Peyer's patch (tissue), 4 donors: ENCODE measurements at places on chromosomes 1 and 21. TPM values are rescaled to one million over a fixed set of nuclear protein-coding genes. Genes with fewer than 3 reads are reported as not detected.

GRCh38 chr21:39818557-39818956, 48.7 kb upstream of the PCP4 start:
- no peak for DNase-seq

GRCh38 chr1:98129491-98129890, 208.7 kb upstream of the DPYD start:
- no peak for DNase-seq

DNA sequence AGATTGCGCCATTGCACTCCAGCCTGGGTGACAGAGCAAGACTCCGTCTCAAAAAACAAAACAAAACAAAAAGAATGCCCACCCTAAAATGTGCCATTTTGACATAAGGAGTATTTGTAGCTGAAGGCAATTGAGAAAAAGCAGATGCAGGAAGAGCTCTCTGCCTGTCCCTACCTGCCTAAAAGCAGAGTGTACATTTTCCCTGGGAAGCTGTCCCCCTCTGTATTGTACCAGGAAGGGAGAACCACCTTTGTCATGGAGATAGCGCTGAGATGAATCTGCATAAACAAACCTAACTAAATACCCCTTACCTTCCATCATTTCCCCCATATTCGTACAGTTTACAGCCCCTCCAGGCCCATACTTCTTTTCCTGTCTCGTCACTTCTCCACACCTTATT, 94.4 kb upstream of the SLC45A1 start:
- DNase-seq: no peak

- DNase-seq: no peak
Observed at GRCh38 chr1:234618737-234619049, 8.7 kb upstream of the IRF2BP2 start.

GRCh38 chr1:190472494-190472893, 5.2 kb downstream of the BRINP3 start:
- DNase-seq: no peak

- no peak for DNase-seq
Observed at GRCh38 chr1:167054531-167054930, 35.6 kb downstream of the GPA33 start.

DNA sequence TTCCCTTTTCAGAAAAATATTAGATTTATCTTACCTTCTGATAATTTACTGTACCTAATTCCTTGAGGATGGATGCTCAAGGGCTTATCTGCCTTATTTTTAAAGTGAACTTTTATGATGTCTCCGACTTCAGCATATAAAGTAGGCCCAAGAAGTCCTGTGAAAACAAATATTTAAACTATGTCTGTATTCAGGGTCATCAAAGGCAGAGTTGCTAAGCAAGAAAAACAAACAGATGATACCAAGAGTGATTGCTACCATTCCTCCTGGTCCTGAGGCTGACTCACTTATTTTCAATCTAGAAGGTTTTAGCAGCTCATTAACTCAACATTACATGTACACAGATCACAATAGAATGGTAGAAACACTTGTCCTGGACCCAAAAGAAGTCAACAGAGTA, 14.1 kb downstream of the F5 start:
- DNase-seq: no peak

DNA sequence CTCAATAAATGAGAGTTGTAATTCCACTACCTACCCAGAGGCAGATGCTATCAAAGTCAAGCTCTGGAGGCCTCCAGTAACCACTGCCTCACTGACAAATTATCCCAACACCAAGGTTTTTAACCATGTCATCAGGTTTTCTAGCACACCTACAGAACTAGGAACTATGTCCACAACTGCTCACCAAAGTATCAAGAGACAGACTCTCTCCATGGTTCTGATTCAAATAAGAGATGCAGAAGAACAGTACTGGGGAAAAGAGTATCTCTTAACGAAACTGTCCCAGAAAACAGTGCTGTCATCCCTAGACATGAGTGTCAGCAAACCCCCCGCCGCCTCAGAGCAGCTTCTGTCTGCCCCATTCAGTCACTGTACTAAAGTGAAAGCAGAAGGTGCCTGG, 301.7 kb downstream of the OMA1 start:
- no peak for DNase-seq

DNA sequence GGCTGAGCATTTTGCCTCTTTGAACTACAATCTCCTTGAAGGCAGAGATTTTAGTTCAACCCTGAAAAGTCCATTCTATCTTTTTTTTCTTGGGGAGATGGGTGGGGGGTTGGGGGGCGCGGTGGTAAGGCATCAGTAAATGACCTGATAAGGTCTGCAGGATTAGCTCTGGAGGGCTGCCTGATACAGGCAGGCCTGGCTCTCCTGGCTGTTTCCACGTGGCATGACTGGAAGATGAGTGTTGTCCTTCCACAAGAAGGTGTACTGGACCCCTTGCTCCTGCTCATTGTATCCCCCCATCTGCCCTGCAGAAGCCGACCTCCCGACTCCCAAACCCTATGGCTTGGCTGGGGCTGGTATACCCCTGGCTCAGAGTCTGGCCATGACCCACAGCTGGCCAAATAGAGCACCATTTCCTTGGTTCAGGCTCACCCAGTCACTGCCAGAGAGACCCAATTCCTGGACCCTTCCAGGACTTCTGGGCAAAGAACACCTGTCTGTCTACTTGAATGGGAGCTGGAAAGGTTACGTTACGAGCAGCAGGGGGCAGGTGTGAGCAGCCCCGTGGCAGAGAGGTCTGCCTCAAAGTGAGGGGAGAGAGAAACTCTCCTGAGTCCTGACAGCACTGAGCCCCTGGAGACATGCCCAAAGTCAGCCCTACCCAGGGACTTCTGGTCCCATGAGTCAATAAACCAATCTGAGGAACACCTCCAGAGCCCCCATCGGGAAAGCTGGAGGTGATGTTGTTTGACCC, 17.0 kb downstream of the DHRS3 start:
- peak; percentile 74 for DNase-seq

DNA sequence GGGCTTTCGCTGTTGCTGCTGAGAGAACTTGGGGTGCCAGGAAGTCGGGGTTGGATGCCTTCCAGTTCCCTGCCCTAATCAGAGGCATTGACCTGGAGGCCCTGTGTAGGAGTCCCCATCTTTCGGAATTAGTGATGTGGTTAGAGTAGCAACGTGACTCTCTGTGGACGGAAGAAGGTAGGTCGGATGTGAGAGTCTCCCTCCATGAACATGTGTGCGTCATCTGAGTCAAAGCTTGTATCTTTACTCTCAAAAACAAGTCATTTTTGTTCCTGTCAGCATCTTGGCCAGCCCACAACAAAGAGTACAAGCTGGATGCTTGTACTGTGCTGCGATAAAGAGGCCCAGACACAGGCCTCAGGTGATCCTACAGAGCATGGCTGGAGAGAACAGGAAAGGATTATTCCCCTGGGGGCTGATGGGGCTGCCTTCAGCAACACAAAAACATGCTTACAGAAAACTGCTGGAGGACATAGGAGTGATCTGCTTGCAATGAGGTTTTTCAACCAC, 31.0 kb upstream of the IL10 start:
- DNase-seq: peak; percentile 85

Gene CELA3A
- total RNA-seq: not detected

Gene NCMAP
- 1.7 TPM for total RNA-seq

Gene NKAIN1
- total RNA-seq: not detected
